Posterior cingulate gyrus (tissue), 11 donors: ENCODE measurements at places on chromosomes 2 and 18.

- DNase-seq = no peak
Observed at GRCh38 chr2:194883711-194884110, 773.3 kb upstream of the SLC39A10 start.

- DNase-seq = no peak
Observed at GRCh38 chr18:10149768-10150556, 236.1 kb downstream of the VAPA start.

- DNase-seq = no peak
Observed at GRCh38 chr2:165202239-165202638, 1.6 kb downstream of the SCN3A start.

GRCh38 chr2:11379558-11379957 lies 35.1 kb upstream of the ROCK2 start:
- no peak for DNase-seq

DNA sequence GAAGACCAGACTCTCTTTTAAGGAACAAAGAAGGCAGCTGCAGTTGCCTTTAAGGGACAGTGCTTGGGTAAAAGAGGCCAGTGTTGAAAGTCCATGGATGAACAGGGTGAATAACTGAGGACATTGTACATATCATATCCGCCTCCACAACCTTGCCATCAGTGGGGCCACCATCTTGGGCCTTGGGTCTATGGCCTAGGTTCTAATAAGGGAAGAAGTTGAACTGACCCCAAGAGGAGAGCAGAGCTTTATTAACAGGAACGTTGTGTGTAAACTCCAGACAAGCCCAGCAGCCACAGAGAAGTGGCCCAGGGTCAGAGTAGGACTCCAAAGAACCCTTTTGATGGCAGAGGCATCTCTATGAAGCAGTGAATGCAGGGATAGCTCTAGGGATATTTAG lies 332.8 kb downstream of the CYP26B1 start:
- no peak for DNase-seq

- no peak for DNase-seq
Observed at GRCh38 chr2:175004730-175004979, 526 bp downstream of the CHN1 start.

- DNase-seq = no peak
Observed at GRCh38 chr2:132757002-132757589, 87.1 kb upstream of the LYPD1 start.

DNA sequence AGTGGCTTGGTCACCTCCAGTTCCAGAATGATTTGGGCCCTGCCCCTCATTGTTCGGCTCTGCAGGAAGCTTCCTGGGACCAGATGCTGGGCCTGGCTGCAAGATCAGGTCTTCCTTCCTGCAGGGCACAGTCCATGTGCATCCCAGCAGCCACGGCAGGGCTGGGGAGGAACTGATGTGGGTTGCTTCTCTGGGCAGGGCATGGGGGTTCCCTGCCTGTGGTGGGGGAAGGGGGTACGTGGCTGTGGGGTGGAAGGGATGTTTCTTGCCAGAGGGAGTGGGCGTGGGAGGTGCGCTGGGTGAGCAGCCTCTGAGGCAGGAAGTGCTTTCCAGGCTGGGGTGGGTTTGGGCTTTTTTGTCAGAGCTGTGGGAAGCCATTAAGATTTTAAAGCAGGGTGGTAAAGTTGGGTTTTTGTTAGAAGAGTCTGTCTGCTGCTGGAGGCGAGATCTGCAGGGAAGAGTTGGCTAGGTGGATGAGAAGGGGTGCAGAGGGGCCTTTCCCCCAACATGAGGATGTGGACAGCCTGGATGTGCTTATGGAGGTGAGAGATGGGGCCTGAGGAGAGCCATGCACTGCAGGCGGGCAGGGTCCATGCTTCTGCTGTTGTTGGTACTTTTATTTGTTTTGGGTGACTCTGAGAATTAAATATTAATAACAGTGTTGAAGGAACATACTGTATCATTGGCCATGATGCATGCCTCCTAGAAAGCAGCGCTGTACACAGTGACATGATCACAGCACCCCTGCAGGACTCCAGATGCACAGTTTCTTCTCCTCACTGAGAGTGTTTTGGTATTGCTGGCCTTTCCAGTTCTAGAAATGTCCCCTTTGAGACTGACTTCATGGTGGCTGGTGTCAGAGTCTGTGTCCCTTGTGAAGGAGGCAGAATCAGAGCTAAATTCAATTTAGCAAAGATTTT lies 45.3 kb downstream of the DGKD start:
- DNase-seq = no peak

GRCh38 chr2:170685591-170685990 lies 29.5 kb upstream of the SP5 start:
- no peak for DNase-seq

DNA sequence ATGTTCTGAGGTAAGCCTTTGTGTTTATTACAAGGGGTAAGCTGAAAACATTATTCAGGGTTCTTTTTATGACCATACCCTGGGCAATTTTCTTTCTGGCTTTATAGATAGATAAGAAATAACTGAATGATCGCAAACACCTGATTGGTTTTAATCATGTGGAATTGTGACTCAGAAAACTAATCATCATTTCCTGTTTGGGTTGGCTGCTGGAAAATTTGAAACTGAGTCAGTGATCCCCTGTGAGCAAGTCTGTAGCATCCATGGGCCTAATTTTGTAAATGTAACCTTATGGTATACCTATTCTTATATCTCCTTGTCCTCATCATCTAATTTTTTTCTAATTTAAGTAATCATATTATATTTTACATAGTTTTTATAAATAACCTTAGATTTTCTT lies 34.3 kb downstream of the CCDC68 start:
- no peak for DNase-seq

GRCh38 chr2:62437785-62438184 lies 68.2 kb downstream of the TMEM17 start:
- DNase-seq = no peak

GRCh38 chr2:224381521-224382279 lies 20.2 kb downstream of the FAM124B start:
- DNase-seq = no peak
